ENCODE measurements at places on chromosomes 4 and X.

GRCh38 chr4:102223461-102223860 is 121.8 kb downstream of the SLC39A8 start:
- DNase-seq: no peak

DNA sequence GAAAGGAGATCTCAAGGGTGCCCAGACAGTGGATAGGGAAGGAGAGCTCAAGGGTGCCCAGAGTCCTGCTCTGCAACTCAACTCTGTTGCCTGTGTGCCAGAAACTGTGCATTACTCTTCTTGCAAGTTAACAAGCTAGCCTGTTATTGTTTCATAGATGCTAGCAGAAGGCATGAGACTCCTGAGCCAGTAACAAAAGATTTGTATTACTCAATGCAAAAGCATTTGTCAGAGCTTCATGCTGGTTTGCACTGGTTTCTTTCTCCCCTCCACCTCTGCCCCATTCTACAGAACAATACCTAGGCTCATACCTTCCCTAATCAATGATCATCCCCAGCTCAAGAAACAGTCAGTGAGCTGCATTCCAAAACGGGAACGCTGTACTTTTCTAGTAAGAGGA is 124.5 kb upstream of the NEIL3 start:
- DNase-seq: no peak

DNA sequence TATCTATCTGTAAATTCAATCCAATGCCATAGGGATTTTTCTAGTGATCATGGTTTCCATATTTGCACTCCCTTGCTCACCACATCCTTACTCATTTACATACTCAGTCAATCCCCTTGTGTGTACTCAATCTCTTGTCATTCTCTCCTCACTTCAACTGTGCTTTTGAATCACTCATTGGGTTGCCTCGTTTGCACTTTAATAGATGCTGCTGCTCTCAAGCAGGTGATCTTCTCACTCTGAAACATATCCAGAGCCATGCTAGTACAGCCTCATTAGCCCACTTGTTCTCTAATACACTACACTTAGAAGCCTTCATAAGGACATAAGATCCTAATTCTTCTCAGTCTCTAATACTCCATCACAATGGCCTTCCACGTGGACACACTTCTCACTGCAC is 507.9 kb downstream of the TECRL start:
- DNase-seq: no peak

DNA sequence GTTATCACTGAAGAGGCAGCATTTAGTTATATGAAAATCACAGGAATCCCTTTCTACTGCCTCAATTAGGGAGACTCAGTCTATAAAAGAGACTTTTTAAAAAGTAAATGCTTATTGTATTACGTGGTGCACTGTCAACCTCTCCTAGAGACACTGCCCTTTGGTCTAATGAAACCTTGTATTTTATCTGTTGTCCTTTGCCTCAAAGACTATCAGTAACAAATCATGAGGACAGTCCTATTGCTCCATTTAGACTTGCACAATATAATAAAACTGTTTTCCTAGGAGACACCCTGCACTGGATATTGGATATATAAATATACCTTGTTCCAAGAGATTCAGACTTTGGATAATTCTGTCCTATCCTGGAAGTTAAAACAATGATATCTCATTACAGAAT is 34.2 kb downstream of the VCX3A start:
- no peak for DNase-seq

- DNase-seq: no peak
These were observed 37.7 kb upstream of the TASL start for GRCh38 chrX:30615229-30615628.

GRCh38 chrX:47802589-47802988 is 34.1 kb upstream of the ZNF81 start:
- no peak for DNase-seq
